ENCODE measurements at places on chromosomes 2 and 18.

DNA sequence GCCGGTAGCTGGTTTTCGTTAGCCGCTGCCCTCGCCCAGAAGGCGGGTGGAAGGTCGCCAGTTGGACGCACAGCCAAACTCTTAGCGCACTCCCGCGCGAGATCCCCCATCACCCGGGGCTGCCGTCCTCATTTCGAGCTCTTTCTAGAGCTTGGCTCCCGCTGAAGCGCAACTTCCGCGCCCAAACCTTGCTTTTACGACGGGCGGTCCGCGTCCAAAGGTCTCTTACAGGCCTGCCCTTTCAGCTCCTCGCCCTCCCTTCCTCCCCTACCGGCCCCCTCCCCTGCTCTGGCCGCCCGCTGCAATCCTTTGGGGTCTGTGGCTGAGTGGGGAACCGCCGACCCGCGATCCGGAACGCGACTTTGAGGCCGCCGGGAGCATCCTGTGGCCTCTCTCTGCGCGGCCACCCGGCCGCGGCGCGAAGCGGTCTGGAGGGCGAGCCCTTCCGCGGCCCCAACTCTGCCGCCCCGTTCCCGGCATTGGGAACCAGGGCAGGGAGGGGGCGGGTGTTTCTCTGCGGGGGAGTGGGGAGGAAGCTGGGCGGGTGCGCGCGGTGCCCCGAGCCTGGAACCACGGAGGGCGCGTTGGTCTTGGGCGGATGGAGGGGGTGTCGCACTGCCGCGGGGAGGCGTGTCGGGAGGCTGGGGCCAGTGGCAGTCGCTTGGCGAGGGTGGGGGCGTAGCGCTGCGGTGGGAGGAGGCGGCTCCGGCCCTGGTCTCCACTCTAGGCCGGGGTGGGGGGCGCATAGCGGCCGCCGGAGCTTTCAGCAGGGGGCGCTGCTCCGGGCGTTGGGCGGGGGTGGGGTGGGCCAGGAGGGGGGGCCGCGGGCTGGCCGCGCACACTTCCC lies at the start of gene GDF7:
GDF7 (plus strand) TSS at position 841 of the 847 bp plus-strand sequence. CDS start 96 bp downstream, outside the sequence.
- DNase-seq, result no peak

GRCh38 chr18:53948991-53949390 lies 275.5 kb downstream of the MBD2 start:
- DNase-seq, result no peak

GRCh38 chr2:62207491-62207890 lies 11.6 kb downstream of the B3GNT2 start:
- no peak for DNase-seq

DNA sequence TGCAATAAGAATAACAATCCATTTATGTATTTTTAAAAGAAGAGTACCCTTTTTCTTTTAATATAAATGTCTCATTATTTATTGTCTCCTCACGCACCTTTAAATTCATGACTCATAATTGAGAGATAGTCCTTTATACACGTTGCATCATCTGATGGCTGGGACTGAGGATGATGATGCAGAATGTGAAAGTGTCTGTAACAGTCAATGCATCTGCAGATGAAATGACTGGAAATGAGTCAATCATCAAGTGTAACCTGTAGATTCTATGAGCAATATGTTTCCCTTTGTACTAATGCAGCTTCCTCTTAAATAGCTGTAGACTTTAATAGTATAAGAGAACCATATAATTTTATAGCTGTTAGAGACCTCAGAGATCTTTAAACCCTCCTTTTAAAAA lies 26.1 kb upstream of the SYT4 start:
- DNase-seq, result no peak

- no peak for DNase-seq
Measured at GRCh38 chr2:161030260-161031063, 129.8 kb upstream of the TANK start.

- DNase-seq, result no peak
Measured at GRCh38 chr2:238284802-238285515, 3.5 kb downstream of the PER2 start.

- DNase-seq, result no peak
Measured at GRCh38 chr2:190023860-190024259, 38.7 kb downstream of the MSTN start.

- no peak for DNase-seq
Measured at GRCh38 chr2:168767258-168767657, 35.2 kb upstream of the NOSTRIN start.

- no peak for DNase-seq
Measured at GRCh38 chr2:231672617-231673347, 35.5 kb upstream of the PTMA start.

DNA sequence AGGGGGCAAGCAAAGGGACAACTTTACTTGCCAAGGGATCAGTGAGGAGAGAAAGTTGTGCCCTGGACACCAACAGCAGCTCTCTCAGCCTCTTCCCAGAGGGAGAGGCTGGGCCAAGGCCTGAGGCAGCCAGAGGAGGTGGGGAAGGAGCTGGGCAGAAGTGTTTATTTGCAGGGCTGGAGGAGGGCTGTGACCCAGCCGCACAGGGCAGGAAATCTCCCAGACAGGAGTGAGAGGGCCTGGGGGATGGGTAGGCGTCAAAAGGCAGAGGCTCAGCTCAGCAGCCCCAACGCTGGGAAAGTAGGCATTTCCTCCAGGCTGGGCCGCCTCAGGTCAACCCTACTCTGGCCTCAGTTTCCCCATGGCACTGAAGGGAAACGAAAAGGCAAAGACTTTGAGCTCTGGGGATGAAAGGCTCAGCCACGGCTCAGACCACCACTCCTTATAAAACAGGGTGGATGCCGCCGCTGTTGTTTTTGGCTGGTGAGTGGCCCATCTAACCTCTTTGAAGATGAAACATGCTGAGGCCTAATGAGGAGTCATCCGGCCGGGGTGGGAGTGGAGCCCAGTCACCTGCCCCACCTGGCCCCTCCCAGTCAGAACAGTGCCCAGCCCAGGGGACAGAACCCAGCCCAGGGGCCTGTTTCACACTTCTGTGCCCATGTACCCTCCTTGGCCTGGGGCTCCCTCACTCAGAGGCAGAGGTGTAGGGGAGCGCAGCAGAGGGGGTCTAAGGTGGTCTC lies 21.9 kb upstream of the SEMA4C start:
- no peak for DNase-seq

DNA sequence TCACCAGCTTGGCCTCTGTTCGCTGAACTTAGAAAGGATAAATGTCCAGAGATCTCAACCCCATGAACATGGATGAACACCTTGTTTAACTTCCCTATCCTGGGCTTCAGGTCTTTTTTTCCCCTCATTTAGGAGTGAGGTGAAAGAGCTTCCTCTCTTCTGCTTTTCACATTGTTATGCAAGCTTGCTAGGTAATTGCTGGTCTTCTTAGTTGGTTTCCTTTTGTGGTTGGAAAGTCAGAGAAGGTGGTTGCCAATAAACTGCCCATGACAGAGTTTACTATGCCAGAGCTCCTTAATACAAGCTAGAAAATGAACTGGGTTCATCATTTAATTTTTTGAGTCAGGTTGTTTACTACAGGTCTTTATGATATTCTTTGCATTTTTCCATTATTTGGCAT lies 16.6 kb downstream of the SLC9A4 start:
- no peak for DNase-seq

GRCh38 chr18:48229552-48229981 lies 179.6 kb downstream of the ZBTB7C start:
- no peak for DNase-seq

DNA sequence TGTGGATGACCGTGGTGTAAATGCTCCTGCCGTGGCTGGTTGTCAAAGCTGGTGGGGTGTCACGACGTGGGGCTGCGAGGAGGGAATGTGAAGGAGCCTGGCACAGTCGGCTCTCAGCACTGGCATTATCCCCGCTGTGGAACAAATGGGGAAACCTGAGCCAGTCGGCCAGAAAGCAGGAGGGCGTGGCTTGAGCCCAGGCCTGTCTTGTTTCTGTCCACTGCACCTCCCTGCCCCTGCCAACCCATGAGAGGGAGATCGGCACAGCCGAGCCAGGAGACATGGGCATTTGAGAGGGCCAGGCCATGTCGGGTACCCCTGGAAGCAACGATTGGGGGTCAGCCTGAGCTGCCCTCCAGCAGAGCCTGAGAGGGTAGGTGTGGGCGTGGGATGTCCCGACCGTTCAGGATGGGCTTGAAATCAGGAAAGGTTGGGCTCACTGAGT lies 44.5 kb downstream of the PDIA6 start:
- DNase-seq, result no peak

GRCh38 chr18:65704046-65704445 lies 46.8 kb upstream of the CDH7 start:
- no peak for DNase-seq

GRCh38 chr2:161761160-161761559 lies 136.9 kb downstream of the SLC4A10 start:
- DNase-seq, result no peak

- DNase-seq, result no peak
Measured at GRCh38 chr2:99984799-99985515, 157.4 kb downstream of the AFF3 start.

DNA sequence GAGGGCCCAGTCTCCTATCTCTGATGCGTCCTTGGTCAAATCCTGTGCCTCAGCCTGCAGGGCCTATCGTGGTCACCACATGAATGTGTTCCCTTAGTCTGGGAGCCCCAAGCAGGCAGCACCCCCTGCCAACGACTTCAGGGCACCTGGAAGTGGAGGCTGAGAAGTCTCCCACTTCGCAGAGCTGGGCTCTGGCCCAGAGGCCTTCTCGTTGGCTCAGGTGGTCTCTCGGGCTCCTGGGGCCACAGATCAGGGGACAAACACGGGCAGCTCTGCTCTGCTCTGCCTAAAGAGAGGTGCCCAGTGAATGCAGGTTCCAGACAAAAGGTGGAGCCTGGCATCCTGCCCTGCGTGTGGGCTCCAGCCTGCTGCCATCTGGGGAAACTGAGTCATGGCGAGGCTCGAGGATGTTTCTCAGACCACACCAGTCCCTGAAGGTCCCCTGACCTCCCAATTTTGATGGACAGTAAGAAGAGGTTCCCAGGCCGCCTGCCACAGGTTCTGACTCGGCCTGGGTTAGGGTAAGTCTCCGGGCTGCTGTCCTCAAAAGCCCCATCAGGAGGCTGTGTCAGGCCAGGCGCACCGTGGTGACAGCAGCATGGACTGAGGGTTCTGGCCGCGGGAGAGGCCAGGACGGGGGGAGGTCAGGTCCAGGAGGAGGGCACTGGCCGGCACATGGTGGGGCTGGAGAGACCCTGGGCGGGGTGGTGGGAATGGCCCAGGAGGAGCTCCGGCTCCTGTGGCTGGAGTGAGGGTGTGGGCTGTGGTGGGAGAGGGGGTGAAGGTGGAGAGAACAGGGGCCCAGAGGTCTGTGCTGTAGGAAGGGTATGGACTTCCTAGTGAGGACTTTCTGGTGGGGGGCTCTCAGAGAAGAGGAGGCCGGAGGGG lies 1.4 kb upstream of the TEKT4 start:
- no peak for DNase-seq

DNA sequence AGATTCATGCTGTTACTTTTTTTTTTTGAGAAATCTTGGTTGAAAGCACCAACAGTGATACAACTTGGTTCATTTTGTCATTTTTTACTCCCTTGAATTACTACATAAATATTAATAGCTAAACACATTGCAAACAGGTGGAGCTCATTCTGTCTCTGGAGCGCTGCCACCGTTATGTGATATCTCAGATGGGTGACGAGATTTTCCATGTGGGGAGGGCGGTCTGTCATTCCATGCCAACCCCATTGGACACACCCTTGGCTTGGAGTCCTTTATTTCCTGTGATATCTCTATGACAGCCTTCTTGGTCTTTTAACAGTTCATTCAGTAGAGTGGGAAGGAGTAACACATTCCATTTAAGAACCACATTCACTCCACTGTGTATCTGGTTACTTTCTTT lies 794.8 kb downstream of the SATB2 start:
- DNase-seq, result no peak

DNA sequence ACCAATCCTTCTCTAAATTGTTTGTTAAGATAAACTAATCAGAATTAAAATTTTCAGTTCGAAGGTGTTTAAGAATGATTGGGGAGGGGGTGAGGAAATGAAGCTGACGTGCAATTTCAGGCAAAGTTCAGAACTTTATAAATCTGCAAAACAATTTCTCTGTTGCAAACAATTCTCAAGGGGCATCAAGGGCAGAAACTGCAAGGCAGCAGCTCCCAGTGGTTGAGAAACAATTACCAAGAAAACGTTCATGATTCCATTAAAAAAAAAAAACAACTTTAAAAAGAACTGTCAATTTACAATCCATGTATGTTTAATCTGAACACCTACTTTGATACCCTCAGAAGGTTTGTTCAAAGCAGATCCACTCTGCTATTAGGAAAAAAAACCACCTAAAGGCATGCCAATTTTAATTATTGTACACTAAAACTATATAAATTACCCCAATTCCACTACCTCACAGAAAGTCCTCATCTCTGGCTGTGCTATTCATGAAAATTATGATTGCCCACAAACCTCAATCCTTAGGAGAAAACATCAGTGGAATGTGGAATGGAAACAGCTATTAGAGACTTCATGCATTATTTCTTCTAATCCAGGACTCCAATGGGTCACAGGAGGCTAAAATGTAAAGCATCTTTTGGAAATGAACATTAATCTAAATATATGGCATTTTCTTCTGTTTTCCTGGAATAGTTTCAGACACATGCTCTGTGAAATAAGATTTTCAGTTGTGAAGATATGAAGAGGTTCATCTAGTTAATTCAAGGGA lies 119.9 kb upstream of the ACVR1C start:
- DNase-seq, result no peak

DNA sequence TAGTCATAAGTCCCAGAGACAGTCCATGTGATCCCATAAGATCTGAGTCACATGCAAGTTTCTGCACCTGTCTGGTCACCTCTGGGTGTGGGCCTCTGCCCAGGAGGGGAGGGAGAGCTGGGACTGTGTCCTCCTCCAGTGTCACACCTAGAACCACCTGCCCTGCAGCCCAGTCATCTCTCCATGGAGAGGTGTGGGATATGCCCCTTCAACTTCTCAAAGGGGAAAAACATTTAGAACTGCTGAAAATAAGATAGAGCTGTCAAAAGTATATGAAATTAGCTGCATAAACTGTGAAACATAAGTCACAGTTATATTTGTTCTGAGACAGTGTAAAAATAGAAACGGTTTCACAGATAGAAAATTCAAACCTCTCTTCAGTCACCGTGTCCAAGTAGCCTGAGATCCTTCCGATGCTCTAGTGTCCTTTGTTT lies 55.4 kb downstream of the NGEF start:
- DNase-seq, result no peak

DNA sequence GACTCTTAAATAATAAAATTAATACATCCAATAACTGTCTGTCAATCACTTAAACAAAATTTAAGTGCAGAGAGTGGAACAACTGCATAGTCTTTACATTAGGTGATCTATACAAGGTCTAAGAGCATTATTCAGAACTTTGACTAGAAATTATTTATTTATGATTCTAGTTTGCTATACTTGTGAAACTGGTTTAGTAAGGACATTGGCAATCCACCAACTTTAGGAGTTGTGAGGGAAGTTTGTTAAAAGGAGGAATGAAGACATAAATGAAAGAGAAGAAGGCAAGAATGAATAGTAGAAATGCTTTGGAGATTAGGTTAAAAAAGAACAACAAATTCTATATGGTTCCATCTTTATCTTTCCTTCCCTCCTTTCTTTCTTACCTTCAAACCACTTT lies 217.5 kb downstream of the GPD2 start:
- no peak for DNase-seq

- no peak for DNase-seq
Measured at GRCh38 chr2:219944866-219945265, 317.4 kb downstream of the SLC4A3 start.

Data from T-helper 9 cell (primary cell).